ENCODE measurements at places on chromosomes 4 and X.

DNA sequence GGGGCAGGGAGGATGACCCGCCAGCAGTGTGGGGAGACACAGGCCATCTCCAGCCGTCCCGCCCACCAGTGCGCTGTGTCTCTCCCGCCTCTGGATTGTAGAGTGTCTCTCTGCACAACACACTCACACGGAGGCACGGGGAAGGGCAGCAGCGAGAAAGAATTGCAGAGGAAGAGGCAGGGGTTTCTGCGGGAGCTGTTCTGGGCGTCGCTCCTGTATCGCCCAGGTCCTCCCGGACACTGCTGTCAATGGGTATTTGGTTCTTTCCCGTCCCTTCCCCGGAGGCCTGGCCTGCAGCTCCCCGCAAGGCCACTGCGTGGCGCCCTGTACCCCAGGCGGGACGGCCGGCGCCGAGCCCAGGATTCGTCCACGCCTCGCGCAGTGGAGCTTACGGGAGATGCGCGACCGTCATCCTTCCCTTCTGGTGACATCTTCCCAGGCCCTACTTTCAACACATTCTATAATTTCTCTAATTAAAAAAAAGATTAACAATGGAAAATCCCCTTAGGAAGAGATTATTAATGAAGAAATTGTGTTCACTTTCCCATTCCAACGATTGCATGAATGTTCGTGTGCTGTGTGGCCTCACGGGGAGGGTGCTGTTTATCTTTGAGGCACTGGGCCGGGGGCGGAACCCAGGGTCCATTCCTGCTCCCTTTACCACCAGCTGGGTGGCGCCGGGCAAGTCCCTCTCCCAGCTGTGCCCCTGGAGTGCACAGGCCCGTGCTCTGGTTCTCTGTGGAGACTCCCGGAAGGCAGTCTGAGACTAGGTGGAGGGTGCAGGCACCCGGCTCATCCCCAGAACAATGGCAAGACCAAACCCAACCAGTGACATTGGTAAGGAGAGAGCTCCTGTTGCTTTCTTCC is 95.7 kb downstream of the CPZ start:
- DNase-seq: peak; percentile 8

DNA sequence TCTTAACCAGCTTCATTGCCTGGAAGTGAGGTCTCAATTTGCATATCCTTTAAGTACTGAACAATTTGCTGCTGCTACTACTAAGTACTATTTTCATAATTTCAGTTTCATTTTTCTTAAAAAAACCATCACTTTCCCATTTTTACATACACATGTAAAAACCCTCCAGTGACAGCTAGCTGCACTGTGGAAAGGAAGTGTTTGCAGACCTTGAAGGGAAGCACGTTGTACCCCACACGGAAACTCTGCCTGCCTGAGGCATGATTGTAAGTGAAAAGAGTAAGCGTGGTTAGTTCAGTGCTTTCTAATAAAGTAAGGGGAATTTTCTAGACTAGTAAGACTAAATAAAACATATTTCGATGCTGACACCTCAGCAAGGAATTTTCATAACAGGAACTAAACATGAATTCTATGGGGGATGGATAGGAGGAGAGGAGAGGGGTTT is 103.6 kb downstream of the RAPGEF2 start:
- peak; percentile 51 for DNase-seq

DNA sequence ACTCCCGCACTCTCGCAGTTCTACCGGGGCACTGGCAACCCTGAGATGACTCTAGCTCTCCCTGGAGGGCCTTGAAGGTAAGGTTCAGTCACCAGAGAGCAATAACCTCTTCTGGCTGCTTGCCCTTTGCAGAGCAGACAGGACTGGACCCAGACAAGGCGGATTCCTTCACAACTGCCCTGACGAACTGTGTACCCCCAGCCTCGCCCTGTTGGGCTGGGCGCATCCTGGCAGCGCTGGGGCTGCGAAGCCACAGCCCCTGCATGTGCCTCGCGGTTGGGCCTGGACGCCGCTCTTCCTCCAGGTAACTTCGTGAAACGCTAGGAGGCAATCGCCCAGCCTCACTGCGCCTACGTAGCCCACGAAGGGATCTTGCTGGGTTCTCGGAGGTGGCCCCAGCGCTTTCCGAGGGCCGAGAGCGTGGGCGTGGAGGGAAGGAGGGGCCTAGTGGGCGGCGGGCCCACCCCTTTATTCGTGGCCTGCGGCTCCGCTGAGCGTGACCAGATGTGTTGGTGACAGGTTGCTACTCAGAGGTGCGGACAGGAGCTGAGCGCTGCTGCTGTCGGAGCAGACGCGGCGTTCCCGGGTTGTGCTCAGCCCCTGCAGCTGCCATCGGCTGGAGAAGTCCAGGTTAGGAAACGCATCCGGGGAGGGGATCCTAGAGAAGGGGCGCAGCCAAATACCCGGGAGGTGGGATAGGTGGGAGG is 1.9 kb upstream of the MAMLD1 start:
- peak; percentile 51 for DNase-seq

DNA sequence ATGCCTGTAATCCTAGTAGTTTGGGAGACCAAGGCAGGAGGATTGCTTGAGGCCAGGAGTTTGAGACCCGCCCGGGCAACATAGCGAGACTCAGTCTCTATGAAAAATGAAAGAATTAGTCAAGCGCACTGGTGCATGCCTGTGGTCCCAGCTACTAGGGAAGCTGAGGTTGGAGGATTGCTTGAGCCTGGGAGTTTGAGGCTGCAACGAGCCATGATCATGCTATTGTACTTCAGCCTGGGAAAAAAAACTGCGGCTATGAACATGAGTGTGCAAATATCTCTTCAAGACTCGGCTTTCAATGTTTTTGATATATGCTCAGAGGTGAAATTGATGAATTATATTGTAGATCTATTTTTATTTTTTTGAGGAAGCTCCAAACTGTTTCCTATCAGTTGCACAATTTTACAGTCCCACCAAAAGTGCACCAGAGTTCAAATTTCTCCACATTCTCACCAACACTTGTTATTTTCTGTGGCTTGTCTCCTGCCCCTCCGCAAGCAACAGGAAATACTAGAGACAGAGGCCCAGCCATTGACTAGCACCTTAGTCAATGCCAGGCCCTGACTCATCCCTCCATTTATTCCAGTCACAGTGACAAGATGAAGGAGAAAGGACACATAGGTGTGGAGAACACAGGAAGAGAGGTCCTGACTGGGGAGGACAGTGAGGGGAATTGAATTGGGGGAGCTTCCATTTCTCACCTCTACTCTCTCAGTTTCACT is 33.1 kb upstream of the ZNF41 start:
- DNase-seq: no peak

GRCh38 chr4:53653484-53654053 is 62.3 kb upstream of the LNX1 start:
- no peak for DNase-seq

GRCh38 chr4:182265881-182266280 is 22.7 kb downstream of the TENM3 start:
- DNase-seq: no peak

- DNase-seq: no peak
Measured at GRCh38 chr4:187380181-187380581, 615.4 kb upstream of the ZFP42 start.

- no peak for DNase-seq
Measured at GRCh38 chr4:11626066-11626465, 197.4 kb upstream of the HS3ST1 start.

GRCh38 chrX:134172588-134173259 is 64.3 kb upstream of the CCDC160 start:
- peak; percentile 38 for DNase-seq

DNA sequence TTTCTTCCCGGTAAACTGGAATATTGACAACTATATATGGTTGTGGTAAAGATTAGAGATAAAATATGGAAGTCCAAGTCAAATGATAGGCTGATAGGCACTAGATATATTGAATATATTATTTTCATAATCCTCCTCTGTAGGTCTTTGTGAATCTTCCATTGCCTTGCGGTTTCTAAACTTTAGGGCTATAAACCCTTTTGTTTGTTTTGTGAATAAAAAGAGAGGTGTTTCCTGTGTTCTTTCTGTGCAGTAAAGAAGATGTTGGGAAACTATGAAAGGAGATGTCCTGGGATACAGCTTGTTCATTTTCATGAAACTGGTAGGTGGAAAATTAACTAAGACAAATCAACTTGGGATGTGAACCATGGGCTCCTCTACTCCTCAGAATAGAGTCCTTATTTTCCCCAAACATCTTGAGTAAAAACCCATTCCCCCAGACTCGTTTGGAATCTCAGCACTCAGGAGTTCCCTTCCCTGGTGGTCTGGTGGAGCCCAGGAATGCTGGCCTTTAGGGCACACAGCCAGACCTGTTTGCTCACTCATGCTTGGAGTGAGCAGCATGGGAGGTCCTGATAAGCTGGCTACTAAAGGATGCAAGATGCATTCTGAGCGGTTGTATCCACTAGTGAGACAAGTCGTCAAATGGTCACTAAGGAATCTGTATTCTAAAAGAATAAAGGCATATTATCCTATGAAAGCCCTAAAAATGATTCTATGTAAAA is 22.2 kb downstream of the PRDM8 start:
- DNase-seq: no peak

GRCh38 chr4:144820728-144821085 is 174.8 kb downstream of the HHIP start:
- no peak for DNase-seq

GRCh38 chrX:115650916-115651315 is 89.9 kb downstream of the PLS3 start:
- peak; percentile 2 for DNase-seq

GRCh38 chr4:94798808-94799207 is 41.1 kb downstream of the BMPR1B start:
- DNase-seq: no peak

DNA sequence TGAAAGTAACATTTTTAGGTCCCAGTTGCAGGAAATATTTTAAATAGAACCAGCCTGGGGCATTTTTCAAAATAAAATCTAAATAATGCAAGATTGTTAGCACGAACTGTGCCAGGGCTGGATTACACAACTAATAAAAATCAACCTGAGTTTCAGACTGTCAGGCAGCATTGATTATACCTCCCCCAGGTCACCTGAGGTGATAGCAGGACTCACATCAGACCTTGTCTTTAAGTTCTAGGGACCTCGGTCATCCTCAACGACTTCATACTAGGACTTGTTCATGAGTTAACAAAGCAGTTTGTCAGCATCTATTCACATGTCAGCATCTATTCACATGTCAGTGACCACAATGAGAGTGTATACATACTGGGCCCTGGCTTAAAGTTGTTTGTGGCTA is 8.7 kb upstream of the TEX13A start:
- DNase-seq: no peak

GRCh38 chrX:45748369-45748774 is 547.7 kb upstream of the DIPK2B start:
- DNase-seq: no peak

- no peak for DNase-seq
Measured at GRCh38 chr4:154511548-154511947, 19.9 kb upstream of the DCHS2 start.

- no peak for DNase-seq
Measured at GRCh38 chr4:66949419-66949818, 595.9 kb downstream of the CENPC start.

DNA sequence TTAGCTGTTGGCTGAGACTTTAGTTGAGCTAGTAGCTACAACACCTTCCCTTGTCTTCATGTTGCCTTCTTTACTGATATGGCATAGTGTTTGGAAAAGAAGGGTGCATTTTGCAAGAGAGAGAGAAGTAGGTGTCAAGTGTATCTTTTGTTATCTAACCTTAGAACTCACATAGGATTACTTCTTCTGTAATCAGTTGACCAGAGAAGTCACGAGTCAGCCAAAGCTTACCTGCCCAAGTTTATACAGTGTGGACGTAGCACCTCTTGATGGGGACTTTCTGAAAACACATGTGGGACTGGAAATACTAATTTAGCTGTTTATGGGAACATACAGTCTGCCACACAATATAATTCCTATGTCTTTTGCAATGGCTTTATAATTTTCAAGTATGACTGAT is 56.0 kb downstream of the UGT8 start:
- DNase-seq: no peak

DNA sequence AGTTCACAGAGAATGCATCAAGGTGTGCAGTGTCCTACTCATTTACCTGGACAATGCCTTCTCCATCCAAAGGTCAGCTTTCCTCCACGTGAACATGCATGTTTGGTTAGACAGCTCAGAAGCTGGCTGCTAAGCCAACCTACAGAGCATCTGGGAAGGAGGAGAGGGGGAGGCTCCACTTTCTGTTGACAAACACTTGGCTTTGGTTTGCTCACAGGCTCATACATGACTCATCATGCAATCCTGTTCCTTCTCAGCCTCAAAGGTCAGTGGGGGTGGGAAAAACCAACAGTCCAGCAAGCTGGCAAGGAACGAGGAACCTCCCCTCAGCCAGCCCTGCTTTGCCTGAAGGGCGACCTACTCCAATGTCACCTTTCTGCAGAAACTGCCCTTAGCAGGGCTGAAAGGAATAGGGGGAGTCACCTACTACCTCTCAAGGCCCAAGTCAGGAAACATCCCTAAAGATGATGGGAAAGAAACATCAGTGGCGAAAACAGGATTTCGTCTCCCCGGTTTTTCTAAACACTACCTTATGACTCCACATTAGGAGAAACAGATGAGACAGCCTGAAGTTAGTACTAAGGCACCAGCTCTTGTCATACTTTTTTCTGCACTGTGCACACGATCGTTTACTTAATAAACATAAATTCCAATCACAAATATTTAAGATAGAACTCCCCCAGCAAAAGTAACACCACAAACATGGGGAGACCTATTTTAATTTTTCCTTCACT is 37.9 kb downstream of the RELL1 start:
- no peak for DNase-seq

GRCh38 chrX:79604364-79604763 is 237.2 kb upstream of the ITM2A start:
- DNase-seq: no peak

GRCh38 chr4:155529272-155529671 is 137.4 kb upstream of the GUCY1A1 start:
- DNase-seq: no peak

GRCh38 chrX:10506781-10507180 is 113.6 kb downstream of the MID1 start:
- no peak for DNase-seq

GRCh38 chr4:112213856-112214255 is 17.7 kb upstream of the AP1AR start:
- no peak for DNase-seq

DNA sequence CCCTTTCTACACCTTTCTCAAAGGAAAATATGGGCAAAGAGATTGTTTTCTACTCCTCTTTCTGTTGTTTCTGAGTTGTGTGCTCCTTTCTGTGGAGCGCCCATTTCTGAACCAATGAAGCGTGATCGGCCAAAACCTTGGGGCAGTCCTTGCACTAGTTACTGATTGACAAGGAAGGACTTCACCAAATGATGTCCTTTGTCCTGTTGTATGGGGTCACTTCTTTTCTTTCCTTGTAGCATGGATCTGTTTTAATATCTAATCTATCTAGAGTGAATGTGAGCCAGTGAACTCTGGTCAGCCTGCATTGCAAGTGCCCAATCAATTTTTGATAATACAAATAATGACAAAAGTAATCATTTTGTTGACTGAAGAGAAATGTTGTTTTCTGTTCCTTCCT is 94.5 kb downstream of the EGF start:
- DNase-seq: no peak

- no peak for DNase-seq
Measured at GRCh38 chr4:5746829-5747737, 36.1 kb downstream of the EVC start.

DNA sequence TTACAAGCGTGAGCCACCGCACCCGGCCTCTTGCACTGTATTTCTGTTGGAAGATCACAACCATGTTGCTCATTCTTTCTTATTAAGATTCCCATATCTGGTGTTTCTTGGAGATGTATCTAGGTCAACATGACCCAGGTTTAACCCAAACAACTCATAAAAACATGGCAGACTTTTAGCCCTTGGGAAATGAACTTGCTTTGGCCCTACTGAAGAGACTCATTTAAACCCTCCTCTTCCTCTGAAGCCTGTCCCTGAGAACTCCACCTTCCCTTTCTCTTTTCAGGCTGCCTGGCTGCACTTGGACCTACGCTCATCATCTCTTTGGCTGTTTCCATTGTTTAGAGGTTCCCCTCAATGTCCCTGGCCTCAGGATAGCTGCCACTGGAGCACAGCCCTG is 22.8 kb upstream of the OPN1LW start:
- no peak for DNase-seq

All from activated T-cell treated with anti-CD3 and anti-CD28 coated beads, Interleukin-2, amount 50 U/mL, for 72 hours (primary cell).